Stimulated activated naive CD4-positive, alpha-beta T cell treated with Interleukin-2 at 50 U/mL for 16 hours (primary cell): ENCODE measurements at places on chromosomes 16 and 17.

DNA sequence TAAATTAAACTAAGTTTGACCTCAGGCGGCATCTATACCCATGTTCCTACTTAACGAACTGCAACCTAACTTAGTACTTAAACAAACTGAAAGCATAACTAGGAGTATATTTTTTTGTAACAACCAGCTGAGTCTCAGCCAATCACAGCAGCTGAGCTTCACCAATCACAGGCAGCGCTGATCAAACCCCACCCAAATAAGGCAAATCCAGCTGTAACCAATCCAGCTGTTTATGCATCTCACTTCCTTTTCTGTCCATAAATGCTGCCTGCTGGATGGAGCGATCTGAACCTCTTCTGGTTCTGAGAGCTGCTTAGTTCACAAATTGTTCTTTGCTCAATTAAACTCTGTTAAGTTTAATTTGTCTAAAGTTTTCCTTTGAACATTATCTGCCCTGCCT, 131.3 kb downstream of the PMP22 start:
- DNase-seq, result no peak

DNA sequence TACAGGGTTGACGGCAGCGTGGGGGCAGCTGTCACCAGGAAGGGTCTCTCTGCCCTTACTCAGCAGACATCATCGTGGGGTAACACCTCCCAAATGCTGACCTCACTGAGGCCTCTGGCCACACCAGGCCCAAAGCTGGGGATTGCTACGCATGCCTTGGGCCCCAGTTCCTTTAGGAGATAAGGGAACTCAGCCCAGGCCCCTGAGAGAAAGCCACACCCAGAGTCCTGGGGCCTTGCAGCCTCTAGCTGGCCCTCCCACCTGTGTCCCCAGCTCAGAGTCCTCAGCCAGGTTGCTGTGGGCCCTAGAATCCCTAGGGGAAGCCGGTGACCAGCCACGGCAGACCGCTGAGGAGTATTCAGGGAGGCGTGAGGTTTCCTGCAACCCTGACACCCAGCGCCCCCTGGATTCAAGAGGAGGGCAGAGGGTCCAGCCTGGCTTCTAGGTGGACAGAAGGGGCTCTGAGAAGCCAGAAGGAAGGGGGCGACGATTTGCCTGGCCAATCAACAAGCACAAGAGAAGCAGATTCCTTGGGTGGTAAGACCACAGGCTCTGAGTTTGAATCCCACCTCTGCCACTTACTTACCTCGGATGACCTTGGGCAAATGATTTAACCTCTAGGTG, 10.3 kb upstream of the GINS2 start:
- no peak for DNase-seq

DNA sequence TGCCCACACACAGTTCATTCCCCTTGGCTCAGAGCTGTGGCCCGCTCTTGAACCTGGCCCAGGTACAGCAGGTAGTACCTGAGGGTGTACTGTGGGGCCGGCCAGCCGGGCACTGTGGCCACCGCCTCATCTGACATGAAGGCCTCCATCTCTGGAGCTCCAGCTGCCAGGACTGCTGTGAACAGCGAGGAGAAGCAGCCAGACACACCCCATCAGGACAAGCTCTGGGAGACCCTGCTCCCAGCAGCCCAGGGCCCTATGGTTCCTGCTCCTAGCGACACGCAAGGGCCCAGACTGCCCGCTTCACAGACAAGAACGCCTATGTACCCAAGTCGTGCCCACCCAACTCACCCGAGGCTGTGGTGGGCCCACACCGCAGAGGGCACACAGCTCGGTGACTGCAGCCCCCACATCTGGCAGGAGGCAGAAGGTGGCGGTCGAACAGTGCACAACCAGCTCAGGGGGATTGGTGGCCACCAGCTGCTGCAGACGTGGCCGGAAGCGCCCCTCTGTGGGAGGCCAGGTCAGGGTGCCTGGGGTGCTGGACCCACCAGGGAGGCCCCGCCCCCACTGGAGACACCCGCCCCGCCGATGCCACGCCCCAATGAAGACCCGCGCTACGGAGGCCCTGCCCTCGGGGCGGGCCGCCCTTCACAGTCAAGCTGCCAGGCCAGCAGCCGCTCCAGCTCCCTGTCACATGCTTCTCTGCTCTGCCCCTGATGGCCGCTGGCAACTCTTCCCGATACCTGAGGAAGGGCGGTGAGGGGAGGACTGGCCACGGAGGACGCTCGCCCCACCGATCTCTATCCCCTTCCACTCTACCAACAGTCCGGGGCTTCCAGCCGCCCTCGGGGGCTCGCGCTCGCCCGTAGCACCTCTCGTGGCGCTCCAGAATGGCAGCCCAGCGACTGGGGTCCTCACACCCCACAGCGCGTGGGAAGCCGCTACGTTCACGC, 1.1 kb upstream of the STUB1 start:
- DNase-seq, result peak; percentile 35

DNA sequence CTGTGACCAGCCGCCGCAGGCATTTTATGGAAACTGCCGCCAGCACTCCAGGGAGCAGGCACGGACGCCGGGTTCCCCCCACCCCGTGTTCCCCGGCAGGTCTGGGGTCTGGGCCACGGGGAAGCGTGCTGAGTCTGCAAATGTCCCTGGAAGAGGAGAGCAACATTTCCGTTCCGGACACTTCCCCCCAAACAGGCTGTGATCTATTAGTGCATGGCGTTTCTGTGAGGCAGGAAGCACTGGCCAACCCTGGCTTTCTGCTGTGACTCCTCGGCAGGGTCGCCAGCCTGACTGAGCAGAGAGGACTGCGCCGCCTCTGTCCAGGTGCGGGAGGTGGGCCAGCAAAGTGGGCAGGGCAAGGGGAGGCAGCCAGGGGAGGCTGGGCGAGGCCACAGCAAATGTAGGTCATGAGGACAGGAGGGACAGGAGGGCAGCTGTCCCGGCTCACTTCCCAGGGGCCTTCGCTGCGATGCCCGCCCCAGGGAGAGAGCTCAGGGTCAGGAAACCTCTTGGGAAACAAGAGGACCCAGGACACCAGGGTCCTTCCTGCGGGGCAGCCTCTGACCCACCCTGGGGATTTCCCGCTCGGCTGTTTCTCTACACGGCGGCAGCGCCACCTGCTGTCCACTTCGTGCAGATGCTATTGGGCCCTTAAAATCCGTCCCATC, 9.5 kb downstream of the FOXF1 start:
- DNase-seq, result peak; percentile 51

- DNase-seq, result no peak
Observed at GRCh38 chr16:17635183-17635582, 164.4 kb upstream of the XYLT1 start.

DNA sequence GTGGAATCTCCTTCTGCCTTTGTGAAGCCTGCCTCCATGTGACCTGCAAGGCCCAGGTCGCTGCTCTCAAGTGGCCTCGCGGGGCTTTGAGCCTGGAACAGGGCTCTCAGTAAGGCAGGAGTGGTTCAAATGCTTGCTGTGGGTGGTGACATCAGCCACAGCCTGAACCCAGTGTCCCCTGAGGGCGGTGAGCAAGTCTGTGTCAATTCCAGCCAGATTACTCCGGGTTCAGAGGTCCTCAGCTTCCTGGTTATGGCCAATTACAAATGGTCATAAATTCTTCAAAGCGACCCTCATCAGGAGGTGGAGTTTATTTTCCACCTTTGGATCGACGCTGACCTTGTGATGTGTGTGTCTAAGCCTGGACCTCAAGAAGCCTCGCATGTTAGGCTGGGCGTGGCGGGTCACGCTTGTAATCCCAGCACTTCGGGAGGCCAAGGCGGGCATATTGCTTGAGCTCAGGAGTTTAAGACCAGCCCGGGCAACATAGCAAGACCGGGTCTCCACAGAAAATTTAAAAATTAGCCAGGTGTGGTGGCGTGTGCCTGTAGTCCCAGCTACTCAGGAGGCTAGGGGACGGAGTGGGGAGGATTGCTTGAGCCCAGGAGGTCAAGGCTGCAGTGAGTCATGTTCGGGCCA, 17.3 kb downstream of the LGALS3BP start:
- DNase-seq, result no peak

DNA sequence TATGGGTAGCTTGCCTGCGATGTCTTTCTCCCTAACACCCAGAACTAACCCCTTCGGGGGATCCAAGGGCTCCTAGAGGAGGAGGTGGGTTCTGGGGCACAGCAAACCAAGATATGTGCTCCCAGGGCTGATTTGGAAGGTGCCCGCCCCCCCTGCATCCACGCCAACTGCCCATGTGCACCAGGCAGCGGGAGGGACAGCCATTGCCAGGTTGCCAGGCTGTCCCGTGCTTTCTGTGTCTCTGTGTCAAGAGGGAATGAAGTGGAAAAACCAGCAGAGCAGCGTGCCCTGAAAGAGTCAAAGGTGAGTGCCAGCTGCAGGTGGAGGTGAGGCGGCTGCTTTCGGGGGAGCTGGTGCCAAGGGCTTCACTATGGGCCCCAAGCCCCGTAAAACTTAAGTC, 6.4 kb downstream of the TEKT5 start:
- DNase-seq, result no peak

GRCh38 chr16:50440531-50440930, 71.7 kb upstream of the BRD7 start:
- no peak for DNase-seq

GRCh38 chr17:30093463-30094147, 23.0 kb upstream of the NSRP1 start:
- DNase-seq, result peak; percentile 2

- no peak for DNase-seq
Observed at GRCh38 chr17:27402943-27403342, 53.3 kb upstream of the KSR1 start.

GRCh38 chr17:31880311-31880710, 21.2 kb downstream of the UTP6 start:
- DNase-seq, result no peak

DNA sequence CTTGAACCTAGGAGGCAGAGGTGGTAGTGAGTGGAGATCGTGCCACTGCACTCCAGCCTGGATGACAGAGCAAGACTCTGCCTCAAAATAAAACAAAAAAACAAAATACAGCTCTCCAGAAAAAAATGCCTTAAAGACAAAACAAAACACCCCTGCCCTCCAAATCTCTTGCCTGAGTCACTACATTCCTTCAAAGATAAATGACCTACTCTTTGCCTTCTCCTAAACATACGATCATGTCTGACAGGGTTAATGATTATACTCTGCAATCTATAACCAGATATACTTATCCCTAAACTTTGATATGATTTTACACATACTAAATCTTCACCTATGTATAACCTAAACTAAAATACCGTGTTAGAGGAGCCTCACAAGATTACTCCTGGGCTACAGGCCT, 1.4 kb upstream of the SETD6 start:
- DNase-seq, result no peak

DNA sequence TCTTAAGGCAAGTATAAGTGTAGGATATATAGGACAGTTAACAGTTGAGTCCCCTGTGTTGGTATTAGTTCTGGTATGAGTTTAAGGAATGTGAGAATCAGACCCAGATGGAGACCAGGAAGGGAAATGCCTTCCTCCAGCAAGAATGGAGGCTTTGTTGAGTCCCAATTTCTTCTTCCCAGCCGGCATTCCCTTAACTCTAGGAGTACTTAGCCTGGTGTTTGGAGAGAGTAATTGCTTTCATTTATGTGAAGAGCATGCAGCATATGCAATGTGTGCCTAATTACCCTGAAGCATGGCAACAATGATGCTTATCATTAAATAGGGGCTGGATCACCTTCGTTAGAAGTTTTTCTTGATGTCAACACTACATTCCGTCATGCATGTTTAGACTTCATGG, 225.9 kb upstream of the XYLT1 start:
- no peak for DNase-seq

DNA sequence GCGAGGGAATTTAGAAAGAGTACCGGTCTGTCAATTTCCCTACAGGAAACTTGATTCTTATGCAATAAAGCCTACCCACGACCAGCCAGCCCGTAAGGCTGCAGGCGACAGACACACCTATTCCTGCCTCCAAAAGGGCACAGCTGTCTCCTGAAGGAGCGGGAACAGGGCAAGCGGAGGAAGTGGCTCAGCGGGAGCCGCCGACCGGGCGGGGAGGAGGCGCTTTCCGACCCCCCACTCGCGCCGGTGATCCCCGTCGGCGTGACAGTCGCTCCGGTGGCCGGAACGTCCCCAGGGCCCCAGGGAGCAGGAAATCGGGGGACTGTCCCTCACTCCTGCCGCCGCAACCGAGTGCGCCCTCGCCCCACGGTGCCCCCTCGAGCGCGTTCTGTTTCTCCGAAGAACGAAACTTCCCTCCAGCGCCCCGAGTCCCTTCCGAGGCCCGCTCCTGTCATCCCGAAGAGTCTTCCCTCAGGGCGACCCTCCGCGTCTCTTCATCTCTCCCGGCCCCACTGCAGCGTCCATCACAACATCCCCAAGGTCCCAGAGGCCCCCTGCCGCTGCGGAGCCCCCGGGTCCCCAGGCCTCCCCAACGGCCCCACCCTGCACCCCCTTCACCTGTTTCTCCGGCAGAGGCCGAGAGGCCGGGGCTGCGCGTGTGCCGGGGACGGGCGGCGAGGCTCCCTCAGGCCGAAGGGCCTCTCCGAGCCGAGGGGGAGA, 421 bp downstream of the STAT3 start:
- DNase-seq, result peak; percentile 36

DNA sequence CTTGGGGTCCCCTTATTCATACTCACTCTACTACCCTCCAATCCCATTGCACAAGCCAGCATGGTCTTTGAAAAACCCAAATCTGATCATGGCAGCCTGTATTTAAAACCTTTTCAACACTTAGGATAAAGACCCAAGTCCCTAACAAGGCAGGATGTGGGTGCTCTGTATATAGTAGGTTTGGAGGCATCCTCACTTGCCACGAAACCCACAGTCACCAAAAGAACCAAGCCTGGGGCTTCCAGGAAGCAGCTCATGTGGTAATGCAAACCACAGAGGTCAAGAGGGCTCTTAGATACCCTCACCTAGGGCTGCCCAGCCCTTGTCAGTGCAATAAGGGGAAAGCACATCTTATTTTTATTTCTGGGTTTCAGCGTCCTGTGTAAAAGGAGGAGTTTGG, 218.6 kb upstream of the ASIC2 start:
- DNase-seq, result no peak

DNA sequence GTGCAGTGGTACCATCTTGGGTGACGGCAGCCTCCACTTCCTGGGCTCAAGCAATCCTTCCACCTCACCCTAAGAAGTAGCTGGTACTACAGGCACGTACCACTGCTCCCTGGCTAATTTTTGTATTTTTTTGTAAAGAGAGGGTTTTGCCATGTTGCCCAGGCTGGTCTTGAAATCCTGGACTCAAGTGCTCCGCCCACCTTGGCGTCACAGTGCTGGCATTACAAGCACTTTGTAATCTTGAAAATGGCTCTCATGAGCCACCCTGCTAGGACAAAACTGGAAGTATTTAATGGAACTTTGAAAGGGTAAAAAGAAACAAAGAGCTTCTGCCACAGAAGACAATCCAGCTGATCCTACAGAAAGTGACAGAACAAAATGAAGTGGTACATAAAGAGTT, 9.2 kb downstream of the SUMO2 start:
- DNase-seq, result no peak

- peak; percentile 30 for DNase-seq
Observed at GRCh38 chr17:7912927-7913524, 3.1 kb downstream of the RNF227 start.

- peak; percentile 55 for DNase-seq
Observed at GRCh38 chr17:44865231-44865660, 17.6 kb downstream of the HIGD1B start.

DNA sequence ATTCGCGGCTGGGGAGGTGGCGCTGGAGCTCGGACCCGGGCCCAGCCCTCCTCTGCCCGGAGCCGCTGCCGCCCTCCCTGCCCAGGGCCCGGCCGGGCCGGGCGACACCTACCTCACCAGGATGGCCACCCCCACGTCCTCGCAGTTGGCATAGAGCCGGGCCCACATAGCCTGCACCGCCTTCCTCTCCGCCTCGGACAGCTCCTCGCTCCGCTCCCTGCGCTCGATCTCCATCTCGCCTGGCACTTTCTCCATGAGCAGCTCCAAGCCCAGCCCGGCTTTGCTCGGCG, 276 bp downstream of the CYGB start:
- DNase-seq, result no peak

GRCh38 chr17:57444682-57445450, 188.5 kb downstream of the MSI2 start:
- DNase-seq, result no peak
